ENCODE measurements at places on chromosomes 16 and 17.

DNA sequence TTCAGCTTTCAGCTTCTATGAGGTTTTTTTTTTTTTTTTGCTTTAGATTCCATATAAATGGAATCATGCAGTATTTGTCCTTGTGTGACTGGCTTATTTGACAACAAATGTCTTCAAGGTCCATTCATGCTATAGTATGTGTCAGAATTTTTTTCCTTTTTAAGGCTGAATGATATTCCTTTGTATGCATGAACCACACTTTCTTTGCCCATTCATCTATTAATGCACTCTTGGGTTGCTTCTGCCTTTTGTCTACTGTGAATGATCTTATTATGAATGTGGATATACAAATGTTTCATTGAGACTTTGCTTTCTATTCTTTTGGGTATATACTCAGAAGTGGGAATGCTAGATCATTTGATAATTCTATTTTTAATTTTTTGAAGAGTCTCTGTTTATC, 27.0 kb upstream of the LRRC75A start:
- DNase-seq, result no peak

GRCh38 chr16:7420079-7420478, 87.4 kb downstream of the RBFOX1 start:
- DNase-seq, result no peak

GRCh38 chr17:73548620-73549311, 95.5 kb downstream of the SDK2 start:
- DNase-seq, result no peak

DNA sequence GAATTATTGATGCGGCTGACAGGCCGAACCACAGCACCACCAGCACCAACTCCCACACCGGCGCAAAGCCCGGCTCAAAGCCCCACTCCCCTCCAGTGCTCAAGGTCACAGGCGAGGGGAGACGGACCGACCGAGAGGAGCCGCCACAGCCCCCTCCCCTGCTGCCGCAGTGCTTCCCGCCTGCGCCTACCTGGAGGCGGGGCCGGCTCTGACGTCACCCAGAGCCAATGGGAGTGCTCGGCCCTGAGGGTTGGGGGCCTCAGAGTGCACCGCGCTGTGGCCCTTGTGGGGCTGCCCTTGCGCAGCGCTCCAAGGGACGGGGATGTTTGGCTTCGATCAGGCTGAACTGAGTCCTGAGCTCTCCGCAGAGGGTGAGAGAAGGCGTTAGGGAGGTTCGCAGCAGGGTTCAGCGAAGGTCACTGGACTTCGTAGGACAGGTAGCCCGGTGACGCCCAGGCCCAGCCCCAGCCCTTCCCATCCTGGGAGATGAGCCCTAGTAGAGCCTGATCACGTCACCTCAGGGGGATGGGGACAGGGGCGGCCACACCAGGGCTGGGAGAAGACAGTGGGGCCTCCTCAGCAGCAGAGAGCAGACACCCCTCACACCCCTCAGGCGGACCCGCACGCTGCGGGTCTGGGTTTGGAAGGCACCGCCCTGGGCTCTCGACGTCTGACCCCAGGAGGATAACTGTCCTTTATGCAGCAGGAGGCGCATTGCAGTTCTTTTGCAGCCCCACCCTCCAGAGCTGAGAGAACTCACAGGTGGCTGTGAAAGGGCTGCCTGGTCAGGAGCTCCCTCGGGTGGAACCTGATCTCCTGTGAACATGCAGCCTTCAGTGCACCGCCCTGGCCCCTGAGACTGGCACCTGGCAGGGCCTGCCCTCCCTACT, 1.5 kb downstream of the NDRG4 start:
- DNase-seq, result no peak

- no peak for DNase-seq
Observed at GRCh38 chr17:38706505-38707216, 1.6 kb downstream of the MLLT6 start.

GRCh38 chr16:60566901-60567300, 1469.3 kb downstream of the CDH8 start:
- no peak for DNase-seq

DNA sequence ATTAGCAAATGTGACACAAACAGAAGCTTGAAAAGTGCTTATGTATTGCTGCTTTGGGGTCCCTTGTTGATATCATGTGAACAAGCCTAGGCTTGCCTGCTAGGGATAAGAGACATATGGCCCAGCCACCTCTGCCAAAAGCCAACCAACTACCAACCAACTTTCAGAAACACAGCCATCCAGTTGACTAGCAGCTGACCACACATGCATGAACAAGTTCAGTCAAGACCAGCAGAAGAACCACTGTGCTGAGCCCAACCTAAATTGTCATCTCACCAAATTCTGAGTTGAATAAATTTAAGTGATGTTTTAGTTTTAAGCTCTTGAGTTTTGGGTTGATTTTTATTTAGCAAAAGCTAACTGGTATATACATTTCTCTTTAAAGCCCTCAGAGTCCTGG, 3.5 kb downstream of the ERN2 start:
- no peak for DNase-seq

DNA sequence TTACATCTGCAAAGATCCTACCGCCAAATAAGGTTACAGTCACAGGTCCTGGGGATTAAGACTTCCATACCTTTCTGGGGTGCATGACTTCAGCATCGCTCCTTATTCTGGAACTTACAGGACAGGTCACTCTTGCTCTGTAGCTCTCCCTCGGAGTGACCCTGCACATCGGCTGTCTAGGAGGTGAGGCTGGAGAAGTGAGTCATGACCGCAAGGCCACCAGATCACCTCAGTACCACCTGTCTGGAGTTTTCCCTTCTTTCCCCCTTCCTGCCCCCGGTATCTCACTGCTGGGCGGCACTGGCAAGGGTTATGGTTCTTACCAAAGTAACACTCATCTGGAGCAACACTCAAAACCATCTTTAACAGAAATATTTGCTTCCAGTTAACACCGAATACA, 374.8 kb downstream of the SLC39A11 start:
- no peak for DNase-seq

GRCh38 chr17:1040216-1040600, 43.3 kb downstream of the TIMM22 start:
- peak; percentile 46 for DNase-seq

- DNase-seq, result no peak
Observed at GRCh38 chr17:72838581-72838980, 253.9 kb downstream of the SLC39A11 start.

DNA sequence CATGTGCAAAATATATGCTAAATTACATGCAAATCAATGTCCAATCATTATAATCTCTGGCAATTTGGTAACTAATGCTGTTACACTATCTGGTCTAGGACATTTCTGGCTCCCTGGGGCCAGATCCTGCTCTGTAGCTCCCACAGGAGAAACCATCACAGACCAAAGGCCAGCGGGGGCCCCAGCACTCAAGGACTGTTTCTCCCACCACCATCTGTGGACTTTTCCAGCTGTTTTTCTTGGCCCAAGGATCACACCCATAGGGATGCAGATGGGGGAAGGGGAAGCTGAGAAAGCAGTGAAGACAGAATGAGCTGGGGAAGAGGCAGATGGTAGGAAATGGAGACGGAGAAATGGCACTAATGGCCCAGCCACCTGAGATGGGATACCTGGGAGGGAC, at the start of gene HIGD1B:
HIGD1B (plus strand) TSS at position 298 of the 400 bp plus-strand sequence. CDS start 270 bp downstream, outside the sequence.
- DNase-seq, result no peak

DNA sequence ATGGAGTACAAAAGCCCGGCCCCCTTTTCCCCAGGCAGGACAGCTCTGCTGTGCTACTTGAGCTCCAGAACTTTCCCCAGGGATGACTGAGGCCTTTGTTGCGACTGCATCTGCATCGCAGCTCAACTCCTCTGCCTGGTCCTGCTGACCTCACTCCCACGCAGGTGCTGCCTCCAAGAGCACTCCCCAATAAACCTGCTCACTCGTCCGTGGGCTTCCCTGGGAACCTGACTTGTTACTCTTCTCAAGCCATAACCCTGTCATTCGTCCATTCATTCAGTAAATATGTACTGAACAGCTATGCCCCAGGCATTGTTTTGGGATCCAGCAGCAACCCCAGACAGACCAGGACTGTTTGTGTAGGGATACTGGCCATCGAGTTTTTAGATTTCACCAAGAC, 11.6 kb upstream of the RMI2 start:
- DNase-seq, result no peak

- no peak for DNase-seq
Observed at GRCh38 chr17:73462823-73463222, 151.0 kb upstream of the CDC42EP4 start.

- no peak for DNase-seq
Observed at GRCh38 chr17:55567240-55568214, 56.3 kb upstream of the SMIM36 start.

DNA sequence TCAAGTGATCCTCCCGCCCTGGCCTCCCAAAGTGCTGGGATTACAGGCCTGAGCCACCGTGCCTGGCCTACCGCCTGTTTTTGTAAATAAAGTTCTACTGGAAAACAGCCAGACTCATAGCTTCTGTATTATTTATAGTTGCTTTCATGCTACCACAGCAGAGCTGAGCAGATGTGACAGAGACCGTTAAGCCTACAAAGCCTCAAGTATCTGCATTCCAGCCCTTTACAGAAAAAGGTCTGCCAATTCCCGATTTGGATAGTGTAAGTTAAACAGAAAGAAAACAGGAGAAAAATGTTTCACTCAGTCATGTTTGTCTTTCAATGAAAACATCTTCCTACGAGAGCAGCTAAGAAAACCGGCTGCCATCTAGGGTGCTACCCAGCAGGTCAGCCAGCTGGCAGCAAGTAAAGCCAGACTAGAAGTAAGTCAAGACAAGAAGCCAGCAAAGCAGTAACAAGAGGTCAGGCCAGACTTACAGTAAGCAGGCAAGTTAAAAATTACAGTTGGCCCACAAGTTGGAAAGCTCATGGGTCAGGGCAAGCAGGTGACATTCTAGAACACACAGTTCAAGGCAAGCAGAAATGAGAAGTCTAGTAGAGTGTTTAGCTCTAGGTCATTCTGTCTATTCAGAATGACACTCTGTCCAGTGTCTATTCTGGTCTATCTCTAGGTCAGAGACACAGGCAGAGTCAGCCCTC, 17.7 kb downstream of the NCBP3 start:
- DNase-seq, result peak; percentile 11

- no peak for DNase-seq
Observed at GRCh38 chr17:42389135-42389417, 834 bp upstream of the STAT3 start.

- DNase-seq, result no peak
Observed at GRCh38 chr16:47562366-47562765, 101.2 kb downstream of the PHKB start.

DNA sequence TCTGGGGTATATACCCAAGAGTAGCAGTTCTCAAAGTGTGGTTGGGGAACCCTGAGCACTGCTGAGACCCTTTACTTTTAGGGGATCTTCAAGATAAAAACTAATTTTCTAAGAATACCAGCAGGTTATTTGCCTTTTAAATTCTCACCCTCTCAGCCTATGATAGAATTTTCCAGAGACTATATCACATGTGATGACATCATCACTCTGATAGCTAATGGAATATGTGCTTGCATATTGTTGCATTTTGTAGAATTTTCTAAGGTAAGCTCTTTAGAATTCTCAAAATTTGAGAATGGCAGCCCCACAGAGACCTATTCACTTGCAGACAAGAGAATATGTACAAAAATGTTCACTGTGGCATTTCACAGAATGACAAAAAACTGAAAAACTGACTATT, 181.1 kb downstream of the MYO1D start:
- no peak for DNase-seq

GRCh38 chr17:7823581-7824001, 10.4 kb upstream of the KDM6B start:
- DNase-seq, result no peak

DNA sequence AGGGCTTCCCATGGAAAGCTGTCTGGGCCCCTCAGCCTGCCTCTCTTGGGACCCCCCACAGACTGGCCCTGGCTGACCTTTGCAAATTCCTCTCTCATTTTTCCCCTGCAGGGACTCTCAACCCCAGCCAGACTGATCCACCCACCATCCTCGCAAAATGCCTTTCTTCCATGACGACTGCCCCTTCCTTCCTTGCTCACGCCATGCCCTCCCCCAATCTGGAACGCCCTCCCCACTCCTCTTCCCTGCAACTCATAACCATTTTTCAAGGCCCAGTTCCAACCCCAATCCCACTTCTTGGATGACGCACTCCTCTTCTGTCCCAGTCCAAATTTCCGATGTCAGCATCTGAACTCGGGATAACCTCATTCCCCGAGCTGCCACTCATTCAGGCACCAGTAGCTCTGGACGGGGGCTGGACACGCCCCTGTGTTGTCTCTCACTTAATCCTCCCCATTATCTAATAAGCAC, 1.3 kb upstream of the DNAI2 start:
- peak; percentile 57 for DNase-seq

GRCh38 chr17:44978807-44979206, 10.7 kb upstream of the C1QL1 start:
- no peak for DNase-seq

DNA sequence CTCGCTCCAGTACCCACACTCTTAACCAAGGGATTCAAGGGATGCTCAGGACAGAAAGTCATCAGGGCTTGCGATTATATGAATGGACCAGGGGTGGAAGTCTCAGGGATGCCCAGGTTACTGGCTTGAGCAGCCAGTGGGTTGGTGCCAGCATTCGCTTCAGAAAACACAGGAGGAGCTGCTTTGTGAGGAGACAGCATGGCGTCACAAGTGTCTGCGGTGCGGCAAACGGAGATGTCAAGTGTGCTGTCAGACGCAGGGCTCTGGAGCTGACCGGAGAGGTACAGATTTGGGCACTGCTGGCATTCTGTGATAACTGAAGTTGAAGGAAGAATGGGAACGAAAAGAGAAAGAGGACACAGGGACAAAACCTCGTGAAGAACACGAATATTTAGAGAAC, 4.1 kb downstream of the MARCHF10 start:
- DNase-seq, result no peak

- no peak for DNase-seq
Observed at GRCh38 chr16:57903656-57904055, 67.3 kb downstream of the CNGB1 start.

GRCh38 chr16:69138608-69139007, 6.2 kb downstream of the UTP4 start:
- no peak for DNase-seq

GRCh38 chr17:38994026-38994425, 26.8 kb upstream of the FBXO47 start:
- no peak for DNase-seq

- no peak for DNase-seq
Observed at GRCh38 chr17:17175917-17176316, 30.2 kb downstream of the PLD6 start.

- no peak for DNase-seq
Observed at GRCh38 chr16:84932681-84933080, 78.7 kb downstream of the ZDHHC7 start.

DNA sequence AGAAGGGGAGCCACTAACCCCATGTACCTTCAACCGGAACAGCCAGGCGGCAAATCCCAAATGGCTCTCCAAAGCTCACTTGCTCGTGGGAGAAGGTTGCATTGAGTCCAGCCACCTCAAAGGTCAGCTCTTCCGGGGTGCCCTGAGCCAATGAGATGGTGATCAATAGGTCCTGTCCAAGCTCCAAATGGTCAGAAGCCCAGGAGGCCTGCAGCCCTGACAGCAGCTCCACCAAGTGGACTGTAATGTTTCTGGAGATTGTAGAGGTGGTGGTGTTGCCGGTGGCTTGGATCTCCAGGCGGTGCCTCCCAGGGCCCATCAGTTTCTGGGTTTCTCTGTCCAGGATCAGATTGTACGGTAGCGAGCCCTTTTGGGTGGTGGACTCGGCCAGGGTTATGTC, 39.9 kb upstream of the BCO1 start:
- DNase-seq, result no peak
